ENCODE measurements at places on chromosomes 5 and 9.
A peak's percentile ranks its signal among the peaks of the same experiment; 100 is the strongest.

GRCh38 chr5:53084546-53085255 is 24.9 kb downstream of the MOCS2 start:
- DNase-seq = peak; percentile 6

DNA sequence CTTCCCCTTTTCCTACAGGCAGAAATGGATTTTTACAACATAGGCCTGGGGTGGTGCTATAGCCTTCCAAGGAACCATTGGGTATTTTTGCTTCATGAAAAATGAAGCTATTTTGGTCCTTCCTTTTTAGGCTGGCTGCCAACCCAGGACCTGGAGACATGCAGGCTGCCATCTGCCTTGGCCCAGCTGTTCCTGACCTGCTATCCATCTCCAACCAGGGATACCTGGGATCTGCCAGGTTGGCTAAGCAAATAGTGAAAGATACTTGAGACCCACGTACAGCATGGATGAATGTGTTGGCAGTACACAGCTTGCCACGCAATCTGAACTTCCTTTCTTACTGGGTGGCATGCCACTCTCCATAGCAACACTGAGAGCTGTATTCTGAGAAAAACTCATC is 31.1 kb downstream of the MRPS27 start:
- DNase-seq = no peak

DNA sequence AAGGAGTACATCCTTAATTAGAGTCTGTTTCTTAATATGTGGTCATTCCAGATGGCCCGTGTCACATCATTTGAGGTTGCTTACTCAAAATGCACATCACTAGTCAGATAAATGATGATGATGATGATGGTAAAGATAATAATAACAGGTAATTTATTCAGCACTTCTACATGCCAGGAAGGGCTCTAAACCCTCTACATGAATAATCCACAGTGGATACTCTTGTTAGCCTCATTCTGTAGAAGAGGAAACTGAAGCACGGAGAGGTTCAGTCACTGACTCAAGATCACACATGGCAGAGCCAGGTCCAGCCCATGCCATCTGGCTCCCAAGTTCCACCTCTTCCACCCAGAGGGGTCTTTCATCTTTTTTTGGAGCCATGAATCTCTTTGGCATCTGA is 11.7 kb downstream of the SH3PXD2B start:
- no peak for DNase-seq

- no peak for DNase-seq
Measured at GRCh38 chr5:123537256-123537655, 25.3 kb downstream of the CSNK1G3 start.

- peak; percentile 63 for DNase-seq
Measured at GRCh38 chr5:75049456-75050351, 2.7 kb downstream of the GCNT4 start.

DNA sequence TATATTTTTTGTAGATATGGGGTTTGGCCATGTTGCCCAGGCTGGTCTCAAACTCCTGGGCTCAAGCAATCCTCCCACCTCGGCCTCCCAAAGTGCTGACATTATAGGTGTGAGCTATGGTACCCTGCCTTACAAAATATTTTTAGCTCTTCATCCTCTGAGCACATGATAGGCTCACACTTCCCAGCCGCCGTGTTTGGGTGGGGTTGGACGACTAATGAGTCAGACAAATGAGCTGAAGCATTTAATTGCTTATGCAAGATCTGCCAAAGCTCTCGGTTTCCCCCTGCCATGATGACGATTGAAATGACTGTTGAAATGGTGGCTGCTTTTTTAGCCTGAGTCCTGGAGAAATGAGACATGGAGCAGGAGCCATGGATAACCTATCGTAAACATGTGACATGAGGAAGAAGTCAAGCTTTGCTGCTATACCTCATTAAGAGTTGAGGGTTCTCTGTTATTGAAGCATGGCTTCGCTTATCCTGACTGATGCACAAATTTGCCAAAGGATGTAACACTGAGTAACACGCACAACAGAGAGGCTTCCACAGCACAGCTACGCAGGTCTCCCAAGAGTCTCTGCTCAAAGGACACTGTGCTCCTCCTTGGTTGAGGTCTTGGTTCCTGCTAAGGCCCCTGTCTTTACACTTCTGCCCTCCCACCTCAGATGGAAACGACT is 48.2 kb upstream of the GFPT2 start:
- DNase-seq = no peak

Measured in CD4-positive, alpha-beta T cell treated with Interferon alpha-2 for 1 hour (primary cell).